GM18507 (cell line): ENCODE measurements at places on chromosomes 5 and 9.

DNA sequence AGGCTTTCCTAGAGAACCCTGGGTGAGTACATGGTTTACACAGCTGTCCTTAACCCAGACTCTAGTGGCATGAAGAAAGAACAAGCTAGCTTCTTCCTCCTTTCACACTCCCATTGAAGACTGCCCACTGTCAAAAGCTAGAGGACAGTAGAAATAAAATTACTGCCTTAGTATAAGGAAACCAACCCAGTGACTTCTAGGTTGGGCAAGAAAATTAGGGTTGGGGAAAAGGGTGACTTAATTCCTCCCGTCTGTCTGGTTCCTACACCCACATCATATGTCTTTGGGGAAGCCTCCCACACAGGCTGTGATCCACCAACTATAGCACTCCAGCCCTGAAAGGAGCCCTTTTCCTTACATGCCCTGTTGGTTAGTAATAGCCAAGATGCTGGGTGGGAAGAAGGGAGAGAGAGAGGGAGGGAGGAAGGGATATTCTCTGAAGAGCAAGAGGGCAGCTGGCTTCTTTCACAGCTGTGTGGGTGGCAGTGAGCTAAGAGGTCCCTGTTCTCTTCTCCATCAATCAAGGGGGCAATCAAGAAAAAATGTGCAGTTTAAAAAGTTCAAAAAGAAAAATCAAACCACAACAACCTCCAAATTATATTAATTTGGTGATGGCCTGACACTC lies 21.7 kb downstream of the HBEGF start:
- DNase-seq: no peak

GRCh38 chr5:179747811-179748210 lies 15.2 kb downstream of the MAML1 start:
- no peak for DNase-seq

GRCh38 chr5:1777281-1778137 lies 22.1 kb downstream of the MRPL36 start:
- DNase-seq: no peak

DNA sequence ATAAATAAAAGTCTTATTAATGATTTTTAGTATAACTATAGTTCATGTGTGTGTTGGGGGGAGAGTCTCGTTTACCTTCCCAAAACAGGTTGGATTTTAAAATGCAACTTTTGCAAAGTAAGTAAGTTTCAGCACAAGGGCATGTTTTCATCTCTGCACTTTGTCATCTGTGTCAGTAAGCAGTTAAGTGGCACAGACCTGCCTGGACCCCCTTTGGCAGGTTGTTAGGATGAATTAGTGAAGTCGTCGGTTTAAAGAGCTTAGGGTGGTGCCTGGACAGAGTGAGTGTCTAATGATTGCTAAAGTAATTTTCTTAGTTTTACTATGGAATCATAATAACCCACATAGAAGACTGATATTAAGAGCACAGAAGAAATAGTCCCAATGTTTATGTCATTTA lies 74.9 kb downstream of the TRIO start:
- no peak for DNase-seq

DNA sequence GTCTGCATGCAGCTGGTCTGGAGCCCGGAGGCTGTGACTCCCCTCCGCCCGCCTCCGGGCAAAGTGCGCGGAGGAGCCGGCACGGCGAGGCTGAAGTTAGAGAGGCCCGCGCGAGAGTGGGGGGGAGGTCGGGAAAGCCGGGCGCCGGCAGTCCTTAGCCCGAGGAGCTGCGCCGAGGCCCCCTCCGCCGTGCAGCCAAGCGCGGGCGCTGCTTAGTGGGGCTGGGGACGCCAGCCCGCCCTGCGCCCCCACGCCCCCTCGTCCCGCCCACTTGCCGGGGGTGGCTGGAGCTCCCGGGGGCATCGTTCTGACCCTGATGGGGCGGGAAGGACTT lies 403 bp downstream of the NINJ1 start:
- DNase-seq: no peak

GRCh38 chr5:154840435-154841272 lies 9.7 kb downstream of the FAXDC2 start:
- no peak for DNase-seq

- no peak for DNase-seq
Observed at GRCh38 chr5:137310051-137310730, 188.9 kb downstream of the SPOCK1 start.

DNA sequence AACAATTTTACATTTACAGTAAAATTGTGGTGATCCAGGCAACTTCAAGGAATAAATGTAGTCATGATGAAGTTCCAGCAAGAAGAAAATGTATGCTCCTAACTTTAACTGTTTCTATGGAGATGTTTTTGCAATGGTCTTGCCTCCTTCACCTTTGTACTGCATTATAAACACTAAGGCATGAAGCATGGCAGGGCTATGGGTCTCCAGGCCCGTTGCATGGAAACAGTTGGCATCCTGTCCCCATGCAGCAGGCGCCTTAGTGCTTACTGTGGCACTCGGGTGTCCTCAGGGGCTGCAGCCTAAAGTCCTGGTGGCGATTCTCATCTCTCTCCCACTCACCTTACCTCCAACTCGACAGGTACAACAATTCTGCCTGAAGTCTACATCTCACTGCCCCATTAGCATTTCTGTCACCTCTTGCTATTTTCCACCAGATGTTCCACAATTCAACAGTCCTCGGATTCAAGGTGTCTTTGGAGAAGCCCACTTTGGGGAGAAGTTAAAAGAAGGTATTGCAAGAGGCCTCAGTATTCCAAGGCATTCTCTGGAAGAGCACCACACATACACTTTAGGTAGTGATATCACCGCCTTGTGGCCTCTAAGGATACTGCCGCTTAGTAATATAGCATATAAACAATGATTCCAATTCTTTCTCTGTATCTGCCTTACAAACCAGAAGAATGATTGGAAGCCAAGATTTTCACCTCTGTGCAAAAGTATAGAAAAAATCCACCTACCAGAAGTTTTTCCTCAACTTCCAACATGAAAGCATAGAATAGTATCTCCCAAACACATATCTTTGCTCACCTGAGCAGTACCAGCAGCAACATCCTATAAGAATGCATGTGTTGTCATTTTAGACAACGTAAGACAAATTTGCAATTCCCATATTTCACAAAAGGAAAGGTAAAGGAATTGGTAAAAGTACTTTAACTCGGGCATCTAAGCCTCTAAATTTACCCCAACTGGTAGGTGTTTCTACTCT lies 5.1 kb downstream of the LIFR start:
- DNase-seq: no peak

DNA sequence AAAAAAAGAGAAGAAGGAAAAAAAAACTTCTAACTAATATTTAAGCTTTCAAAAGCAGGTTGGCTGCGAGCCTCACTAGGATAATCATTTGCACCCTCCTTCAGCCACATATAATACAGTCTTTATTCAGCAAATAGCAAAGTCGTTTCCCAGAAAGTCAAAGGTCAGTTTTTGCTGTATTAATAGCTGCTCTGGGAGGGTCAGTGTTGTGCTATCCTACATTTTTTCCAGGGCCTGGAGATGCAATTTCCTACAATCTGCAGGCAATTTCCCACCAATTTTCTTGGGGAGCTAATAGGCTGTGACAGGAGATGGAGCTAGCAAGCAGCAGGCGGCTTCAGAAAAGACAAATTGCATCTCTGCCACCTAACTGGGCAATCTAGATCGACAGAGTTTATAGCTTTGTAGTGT lies 136.8 kb downstream of the TLE1 start:
- no peak for DNase-seq

DNA sequence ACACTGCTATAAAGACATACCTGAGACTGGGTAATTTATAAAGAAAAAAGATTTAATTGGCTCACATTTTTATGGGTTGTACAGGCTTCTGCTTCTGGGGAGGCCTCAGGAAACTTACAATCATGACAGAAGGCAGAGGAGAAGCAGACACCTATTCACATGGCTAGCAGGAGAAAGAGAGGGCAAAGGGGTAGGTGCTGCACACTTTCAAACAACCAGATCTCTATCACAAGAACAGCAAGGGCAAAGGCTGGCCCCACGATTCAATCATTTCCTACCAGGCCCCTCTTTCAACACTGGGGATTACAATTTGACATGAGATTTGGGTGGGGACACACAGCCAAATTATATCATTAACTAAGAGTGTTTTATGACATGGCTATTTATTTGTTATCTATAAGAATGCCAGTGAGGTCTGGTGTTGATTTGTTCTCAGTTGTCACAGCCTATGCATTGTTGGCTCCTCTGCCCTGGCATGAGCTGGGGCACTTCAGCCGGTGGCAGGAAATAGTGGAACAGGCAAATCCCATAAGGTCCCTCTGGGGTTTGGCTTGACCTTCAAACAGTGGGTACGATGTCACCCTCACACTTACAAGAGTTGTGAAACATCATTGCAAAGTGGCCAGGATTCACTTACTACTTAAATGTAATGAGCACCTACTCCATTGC lies 44.1 kb downstream of the SPARC start:
- no peak for DNase-seq

DNA sequence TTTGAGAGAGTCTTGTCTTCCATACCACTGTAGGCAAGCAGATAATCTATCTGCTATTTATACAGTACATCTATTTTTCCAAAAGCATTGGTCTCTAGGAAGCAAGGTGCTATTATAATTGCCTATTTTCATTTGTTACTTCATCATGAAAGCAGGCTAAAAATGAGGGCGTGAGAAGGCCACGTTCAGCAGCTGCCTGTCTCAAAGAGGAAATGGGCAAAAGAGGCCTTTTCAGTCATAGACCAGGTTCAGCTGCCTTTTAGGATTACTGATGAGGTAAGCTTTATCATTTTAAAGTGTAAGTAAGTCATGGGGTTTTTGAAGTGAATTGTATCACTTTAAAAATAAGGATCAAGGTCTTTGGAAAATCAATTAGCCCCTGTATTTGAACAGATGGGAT lies 1091.1 kb upstream of the DMAC1 start:
- DNase-seq: no peak

- peak; percentile 17 for DNase-seq
Observed at GRCh38 chr9:91101611-91102168, 260.0 kb downstream of the AUH start.

- DNase-seq: no peak
Observed at GRCh38 chr5:66744040-66744439, 147.8 kb downstream of the MAST4 start.

DNA sequence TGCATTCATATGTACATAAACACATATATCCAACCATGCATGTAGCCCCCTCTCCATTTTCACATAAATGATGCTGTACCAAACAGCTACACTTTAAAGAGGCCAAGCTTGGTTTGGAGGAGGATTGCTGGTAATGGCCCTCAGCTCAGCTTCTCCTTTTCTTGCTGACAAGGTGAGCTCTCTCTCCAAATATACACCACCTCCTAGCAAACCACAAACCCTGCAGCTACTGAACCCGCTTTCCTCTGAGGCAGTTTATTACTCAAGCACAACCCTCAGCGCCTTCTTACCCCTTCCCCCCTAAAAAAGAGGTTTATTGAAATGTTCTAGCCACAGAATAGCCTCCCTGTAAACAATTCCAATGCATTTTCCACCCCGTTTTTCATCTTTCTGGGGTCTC lies 54.0 kb downstream of the ALG2 start:
- DNase-seq: no peak

DNA sequence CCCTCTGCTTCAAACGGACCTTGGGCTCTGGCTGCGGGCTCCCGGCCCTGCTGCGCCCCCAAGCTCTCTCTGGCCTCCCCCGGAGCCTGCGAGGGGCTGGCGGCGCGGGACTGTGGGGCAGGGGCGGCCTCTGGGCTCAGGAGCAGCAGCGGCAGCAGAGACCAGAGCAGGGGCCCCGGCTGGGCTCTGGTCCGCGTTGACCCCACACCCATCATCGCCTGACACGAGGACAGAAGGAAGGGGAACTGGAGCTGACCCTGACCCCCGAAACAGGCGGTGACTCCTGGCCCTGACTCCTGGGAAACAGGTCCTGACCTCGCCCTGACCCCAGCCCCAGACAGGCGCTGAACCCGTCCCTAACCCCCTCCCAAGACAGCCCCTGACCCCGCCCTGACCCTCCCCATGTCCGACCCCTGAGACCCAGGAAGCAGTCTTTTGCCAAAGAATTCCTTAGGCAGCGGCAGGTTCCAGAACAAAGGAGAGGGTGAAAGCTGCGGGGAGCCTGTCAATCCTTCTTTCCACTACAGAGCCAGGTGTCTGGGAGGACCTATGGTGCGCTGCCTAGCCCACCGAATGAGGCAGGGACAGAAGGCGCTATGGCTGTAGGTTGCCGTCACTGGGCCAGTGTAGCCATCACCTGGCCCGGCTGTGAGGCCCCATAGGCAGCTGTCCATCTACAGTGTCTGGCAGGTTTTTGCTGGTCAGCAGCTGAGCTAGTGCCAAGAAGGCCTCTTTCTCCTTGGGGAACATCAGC lies 74.7 kb upstream of the SPTLC1 start:
- no peak for DNase-seq

DNA sequence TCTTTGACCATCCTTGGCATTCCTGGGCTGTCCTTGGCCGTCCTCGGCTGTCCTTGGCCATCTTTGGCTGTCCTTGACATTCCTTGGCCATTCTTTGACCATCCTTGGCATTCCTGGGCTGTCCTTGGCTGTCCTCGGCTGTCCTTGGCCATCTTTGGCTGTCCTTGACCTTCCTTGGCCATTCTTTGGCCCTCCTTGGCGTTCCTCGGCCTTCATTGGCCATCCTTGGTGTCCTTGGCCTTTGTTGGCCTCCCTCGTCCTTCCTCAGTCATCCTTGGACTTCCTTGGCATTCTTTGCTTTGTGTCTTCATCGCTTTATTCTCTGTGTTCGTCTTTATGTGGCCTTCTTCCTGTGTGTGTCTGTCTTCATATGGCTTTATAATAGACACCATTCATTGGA lies 20.7 kb downstream of the NDUFS6 start:
- no peak for DNase-seq

GRCh38 chr5:107878661-107879060 lies 207.9 kb upstream of the EFNA5 start:
- DNase-seq: no peak

- no peak for DNase-seq
Observed at GRCh38 chr5:143052967-143053682, 282.9 kb downstream of the ARHGAP26 start.

DNA sequence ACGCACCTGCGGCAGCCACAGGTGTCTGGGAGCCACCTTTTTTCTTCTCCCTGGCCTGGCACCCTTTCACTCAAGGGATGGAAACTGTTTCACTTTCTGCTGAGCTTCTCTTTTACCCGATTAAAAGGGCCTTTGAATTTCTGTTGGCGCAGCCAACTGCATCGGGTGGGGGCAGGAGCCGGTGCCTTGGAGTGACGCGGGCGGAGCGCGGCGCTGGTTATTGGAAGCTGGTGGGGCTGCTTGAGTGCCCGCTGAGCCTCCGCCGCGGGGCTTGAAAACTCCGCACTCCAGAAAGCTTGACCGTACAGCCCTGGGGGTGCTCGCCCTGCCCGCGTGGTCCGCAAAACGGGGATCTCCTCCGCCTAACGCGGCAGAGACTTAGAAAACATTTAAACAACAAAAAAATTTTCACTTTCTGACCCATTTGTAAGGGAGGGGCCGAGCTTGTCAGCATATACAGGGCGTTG lies 52.0 kb upstream of the TJP2 start:
- DNase-seq: peak; percentile 11

- no peak for DNase-seq
Observed at GRCh38 chr9:108551030-108551841, 304.6 kb downstream of the ACTL7B start.

- DNase-seq: peak; percentile 28
Observed at GRCh38 chr9:117644133-117644931, 59.9 kb upstream of the TLR4 start.

GRCh38 chr9:86122311-86122710 lies 23.0 kb upstream of the GOLM1 start:
- no peak for DNase-seq

- no peak for DNase-seq
Observed at GRCh38 chr9:122360891-122361290, 9.9 kb upstream of the PTGS1 start.
